ENCODE measurements at places on chromosomes 7 and 10.

DNA sequence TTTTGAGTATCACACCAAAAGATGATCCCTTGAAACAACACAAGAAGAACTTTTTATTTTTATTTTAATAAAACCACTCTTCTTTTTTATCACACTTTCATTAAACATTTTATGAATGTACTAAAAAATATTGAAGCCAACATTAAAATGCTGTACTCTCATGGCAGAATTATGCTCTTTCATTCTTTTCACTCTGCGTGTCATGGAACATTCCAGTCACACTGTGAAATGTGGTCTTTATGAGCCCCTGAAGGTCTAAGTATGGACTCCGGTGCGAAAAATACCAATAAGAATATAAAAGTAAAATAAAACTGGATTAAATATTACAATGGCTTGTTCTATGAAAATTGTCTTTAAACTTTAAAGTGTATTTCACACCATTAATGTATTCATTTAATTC is 148.4 kb downstream of the TMEM26 start:
- DNase-seq, result no peak

DNA sequence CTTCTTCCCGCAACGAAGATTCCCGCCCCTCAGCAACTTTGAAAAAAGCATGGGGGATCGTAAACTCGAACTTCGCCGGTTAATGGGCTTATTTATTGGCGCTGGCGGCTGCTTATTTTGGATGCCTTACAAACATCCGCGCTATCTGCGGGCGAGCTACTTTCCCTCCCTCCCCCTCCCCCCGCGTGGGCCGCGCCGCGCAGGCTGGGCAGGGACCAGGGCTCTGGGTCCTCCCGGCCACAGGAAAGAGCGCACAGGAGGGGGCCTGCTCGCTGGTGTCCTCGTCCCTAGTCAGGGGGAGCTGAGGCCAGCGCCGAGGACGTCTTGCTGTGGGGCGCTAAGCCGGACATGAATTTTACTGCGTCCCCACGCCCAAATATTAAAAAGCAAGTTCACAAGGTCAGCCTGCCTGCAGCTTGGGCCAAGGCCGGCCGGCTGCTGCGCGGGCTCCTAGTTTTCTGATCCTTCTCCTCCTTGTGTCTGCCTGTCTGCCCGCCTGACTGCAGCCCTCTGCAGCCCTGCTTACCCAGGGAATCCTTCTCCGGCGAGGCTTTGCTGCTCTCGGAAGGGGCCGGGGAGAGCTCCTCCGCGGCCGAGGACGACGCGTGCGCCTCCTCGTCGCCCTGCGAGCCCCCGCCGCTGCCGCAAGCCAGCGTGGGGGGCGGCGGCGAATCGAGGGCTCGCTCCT is 1.2 kb downstream of the HOXA10 start:
- no peak for DNase-seq

DNA sequence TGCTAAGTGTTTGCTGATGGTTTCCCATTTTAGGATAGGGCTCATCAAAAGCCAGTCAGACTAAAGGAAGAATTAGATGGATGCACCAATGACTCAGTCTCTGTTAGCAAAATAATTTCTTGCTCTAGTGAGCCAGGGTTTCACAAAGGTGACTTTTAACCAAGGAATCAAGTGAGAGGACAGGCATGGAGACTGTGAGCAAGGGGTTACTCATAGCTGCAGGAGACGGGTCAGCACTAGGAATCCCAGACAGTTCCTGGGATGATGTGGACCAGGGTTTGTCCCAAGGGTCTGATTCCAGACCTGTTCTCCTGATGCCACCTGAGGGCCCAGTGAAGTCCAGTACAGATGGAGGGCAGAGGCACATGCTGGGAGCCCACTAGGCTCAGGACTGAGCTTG is 138.1 kb downstream of the NOC3L start:
- DNase-seq, result no peak

- DNase-seq, result peak; percentile 25
Measured at GRCh38 chr7:5827755-5828154, 46.3 kb upstream of the RNF216 start.

- DNase-seq, result no peak
Measured at GRCh38 chr10:83555264-83555663, 584.0 kb upstream of the GHITM start.

DNA sequence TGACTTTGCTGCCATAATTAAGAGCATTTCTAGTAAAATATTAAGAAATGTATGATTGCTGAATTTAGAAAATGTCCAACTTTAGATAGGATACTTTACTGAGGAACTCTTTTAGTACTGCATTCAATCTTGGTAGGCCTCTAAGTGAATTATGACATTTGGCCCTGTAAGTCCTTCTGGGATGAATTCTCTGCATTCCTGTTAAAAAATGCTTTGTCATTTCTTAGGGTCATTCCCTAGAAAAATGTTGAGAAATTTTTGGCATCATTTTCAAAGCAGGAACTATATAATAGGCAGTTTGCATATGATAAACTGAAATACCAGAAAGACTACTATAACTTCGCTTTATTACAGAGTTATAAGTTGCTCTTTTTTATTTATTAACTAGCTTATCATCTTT is 69.3 kb upstream of the PRR15 start:
- no peak for DNase-seq

DNA sequence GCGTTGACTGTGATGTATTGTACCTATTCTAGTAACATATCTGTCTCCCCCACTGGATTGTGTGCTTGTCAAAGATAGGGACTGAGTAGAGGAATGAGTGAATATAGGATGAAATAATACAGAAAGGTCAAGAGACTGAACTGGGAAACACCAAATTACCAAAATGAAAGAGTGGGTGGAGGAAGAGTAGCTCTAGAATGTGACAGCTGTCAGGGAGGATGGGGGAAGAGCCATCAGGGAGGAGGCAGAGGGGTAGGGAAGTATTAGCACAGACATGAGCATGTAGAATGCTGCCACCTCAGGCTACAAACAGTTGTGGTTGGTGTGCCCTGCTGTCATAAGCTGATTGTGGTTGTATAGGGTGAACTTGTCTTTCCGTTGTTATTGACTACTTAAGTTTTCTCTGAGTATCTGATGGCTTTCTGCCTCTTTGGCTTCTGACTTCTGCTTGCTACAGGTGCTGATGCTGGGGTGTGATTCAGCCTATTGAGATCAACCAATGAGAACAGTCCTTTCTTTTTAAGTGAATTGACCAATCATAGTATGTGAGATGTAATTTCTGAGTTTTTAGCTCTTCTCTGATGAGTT is 5.6 kb downstream of the CCSER2 start:
- no peak for DNase-seq

- no peak for DNase-seq
Measured at GRCh38 chr10:1287487-1287886, 231.3 kb downstream of the WDR37 start.

DNA sequence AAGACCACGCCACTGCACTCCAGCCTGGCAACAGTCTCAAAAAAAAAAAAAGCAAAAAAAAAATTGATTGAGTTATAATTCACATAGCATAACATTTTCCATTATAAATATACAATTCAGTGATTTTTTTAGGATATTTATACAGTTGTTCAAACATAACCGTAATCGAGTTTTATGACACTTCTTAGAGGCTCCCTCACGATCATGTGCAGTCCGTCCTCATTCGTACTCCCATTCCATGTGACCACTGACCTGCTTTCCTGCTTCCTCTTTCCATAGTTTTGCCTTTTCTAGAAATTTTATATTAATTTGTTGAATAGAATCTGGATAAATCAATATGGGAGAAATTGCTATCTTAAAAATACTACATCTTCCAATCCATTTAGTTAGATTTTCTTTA is 45.7 kb downstream of the VTI1A start:
- no peak for DNase-seq

- no peak for DNase-seq
Measured at GRCh38 chr7:127892488-127893314, 138.5 kb downstream of the LRRC4 start.

DNA sequence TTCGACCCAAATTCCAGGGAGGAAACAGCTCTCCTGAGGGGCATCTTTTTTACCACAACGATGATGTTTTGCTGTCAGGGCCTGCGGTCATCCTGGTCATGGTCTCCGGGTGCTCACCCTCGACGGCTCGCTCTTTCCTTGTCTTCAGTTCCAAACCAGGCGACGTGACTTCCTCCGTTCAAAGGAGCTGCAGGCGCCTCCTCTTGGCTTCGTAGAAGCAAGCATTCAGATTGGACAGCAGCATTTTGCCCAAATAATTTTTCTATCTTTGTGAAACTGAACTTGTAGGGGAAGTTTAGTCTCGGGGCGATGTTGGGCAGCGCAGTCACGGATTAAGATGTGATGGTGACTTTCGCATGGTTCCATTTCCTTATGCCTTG is 208.9 kb downstream of the DNAJB6 start:
- DNase-seq, result no peak

DNA sequence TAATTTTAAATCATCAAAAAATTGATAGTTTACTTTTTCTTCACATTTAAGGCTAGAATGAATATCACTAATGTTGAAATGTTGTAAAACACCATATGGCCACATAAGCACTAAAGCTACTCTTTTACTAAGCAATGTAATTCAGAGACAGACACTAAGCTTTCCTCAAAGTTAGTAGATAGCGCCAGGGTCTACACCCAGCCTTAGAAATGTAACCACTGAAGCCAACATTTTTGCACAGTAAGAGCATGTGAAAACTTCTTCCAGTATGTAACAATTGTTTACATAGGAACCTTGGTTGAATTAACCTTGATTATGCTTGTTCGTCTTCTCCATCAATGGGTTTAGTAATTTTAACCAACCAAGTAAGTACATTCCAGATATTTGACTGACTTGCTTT is 28.4 kb upstream of the PRKG1 start:
- no peak for DNase-seq

- no peak for DNase-seq
Measured at GRCh38 chr7:159013181-159013690, 131.4 kb downstream of the VIPR2 start.

GRCh38 chr10:89516149-89516832 is 19.1 kb downstream of the SLC16A12 start:
- DNase-seq, result no peak

All from HepG2 (cell line).